NCI-H1436 (cell line): ENCODE measurements at places on chromosomes 16 and 17.

- no peak for DNase-seq
Observed at GRCh38 chr16:13136901-13137300, 235.5 kb downstream of the SHISA9 start.

DNA sequence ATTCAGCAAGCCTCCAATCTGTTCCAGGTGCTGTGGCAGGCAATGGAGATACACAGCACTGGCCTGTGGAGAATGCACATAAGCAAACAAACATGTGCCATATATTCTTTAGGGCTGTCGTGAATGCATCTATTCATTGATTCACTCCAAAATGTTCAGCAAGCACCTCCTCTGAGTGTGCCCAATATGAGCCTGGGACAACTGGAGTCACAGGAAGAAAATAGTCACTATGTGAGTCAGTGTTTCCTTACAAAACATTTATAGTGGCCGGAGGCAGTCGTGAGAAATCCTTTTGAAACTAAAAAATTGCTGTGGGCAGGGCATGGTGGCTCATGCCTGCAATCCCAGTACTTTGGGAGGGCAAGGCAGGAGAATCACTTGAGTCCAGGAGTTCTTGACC, 310.1 kb downstream of the CA10 start:
- no peak for DNase-seq

GRCh38 chr16:26211542-26211941, 519.8 kb downstream of the HS3ST4 start:
- DNase-seq = no peak

DNA sequence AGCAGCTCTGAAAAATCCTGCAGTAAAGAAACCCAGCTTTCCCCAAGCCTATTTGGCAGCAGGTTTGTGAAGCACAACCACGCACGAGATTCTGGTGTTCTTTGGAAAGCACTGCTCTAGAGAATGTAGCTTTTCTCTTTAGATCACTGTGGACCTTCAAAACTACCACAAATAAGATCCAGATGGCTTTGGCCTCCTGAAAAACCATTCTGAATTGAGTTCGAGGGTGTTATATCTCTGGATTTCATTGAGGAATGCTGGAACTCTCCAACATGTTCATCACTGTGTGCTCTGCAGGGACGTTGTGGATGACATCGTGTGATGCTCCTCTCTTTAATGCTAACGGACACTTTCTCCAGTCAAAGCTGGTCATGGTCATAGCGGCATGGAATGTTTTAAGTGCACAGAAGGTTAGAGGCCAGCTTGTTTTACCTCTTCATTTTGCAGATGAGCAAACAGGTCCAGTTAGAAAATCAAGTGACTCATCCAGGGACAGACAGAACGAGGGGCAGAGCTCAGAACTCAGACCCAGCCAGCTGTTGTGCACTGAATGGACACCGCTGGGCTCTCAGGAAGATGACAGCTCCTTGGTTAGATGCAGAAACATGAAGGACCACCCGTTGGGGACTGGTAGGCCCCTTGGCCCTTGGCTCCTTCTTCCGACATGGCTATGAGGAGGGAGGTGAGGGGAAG, 37.2 kb downstream of the CCDC42 start:
- DNase-seq = no peak

DNA sequence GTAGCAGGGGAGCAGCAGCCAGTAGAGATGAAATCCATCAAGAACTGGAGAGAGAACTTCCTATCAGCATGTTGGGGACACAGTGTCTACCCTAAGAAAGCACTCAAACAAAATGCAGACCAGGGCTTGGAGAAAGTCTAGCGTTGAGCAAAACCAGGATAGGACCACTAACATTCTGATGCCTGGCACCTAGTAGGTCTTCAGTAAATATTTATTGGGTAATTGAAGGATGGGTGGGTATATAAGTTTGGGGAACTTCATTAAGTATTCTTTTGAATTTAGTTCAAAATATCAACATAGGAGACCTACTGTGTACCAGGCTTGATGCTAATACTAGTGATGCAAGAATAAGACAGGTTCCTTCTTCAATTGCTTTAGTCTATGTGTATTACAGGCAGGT, 30.9 kb downstream of the SLC6A2 start:
- DNase-seq = no peak

GRCh38 chr16:17068524-17068923, 402.2 kb downstream of the XYLT1 start:
- DNase-seq = no peak

- no peak for DNase-seq
Observed at GRCh38 chr16:342455-343213, 9.9 kb downstream of the AXIN1 start.

DNA sequence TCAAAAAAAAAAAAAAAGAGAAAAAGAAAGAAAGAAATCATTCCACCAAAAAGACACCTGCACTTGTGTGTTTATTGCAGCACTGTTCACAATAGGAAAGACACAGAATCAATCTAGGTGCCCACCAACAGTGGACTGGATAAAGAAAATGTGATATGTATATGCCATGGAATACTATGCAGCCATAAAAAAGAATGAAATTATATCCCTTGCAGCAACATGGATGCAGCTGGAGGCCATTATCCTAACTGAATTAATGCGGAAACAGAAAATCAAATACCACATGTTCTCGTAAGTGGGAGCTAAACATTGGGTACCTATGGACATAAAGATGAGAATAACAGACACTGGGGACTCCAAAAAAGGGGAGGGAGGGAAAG, 5.7 kb upstream of the C16orf92 start:
- DNase-seq = no peak

DNA sequence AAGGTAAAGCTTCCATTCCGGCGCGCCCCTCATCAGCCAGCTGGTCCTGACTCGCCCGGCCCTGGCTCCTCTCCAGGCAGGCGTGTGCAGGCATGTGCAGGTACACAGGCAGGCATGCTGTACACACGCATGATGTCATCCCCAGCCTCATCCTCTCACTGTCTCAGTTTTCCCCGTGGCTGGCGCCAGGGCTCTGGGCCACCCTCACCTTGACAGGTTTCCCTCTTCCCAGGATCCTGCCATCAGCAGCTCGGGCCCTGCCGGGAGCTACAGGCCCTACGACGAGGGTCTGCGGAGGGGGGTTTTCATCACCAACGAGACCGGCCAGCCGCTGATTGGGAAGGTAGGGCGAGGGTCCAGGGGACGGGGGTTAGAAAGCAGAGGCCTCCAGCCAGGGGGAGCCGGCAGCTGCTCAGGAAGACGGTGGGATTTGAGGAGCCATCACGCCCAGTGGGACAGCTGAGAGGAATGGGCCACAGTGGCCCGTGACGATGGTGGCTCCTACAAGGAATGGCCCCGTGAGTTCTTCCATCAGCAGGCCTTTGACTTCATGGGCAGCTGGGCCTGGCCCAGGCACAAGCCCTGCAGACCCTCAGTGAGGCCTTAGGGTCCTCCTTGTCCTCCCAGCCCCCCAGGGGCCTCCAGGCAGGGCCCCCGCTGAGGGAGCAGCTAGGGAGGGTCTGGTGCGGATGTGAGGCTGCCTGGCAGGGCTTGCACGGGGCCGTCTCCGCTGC, 8.5 kb downstream of the GAA start:
- DNase-seq = peak; percentile 82

- DNase-seq = no peak
Observed at GRCh38 chr17:28524476-28525424, 18.6 kb downstream of the FOXN1 start.

DNA sequence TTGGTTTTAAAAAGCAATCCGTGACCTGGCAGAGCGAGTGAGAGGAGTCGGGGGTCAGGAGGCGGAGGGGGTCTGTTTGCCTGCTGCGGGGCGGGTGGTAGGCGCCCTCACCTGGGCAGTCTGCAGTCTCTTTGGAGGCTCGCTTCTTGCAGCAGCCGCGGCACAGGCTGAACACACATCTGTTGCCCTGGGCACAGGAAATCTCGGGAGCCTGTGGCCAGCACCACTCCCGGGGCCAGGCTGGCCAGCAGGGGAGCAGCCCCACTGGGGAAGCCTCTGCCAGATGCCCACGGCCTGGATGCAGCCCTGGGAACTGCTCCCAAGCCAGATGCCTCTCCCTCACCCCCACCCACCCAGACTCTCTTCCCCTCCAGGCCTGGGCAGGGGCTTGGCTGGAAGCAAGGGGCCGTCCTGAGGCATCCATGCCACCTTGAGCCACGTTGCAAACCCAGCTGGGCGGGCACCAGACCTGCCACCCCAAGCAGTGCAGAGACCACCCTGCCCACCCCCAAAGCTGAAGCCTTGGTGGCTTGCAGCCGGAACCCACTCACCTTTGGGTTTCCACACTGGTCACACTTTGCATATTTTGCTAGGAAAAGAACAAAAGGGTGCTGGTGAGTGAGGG, 6.6 kb downstream of the GPS1 start:
- no peak for DNase-seq

DNA sequence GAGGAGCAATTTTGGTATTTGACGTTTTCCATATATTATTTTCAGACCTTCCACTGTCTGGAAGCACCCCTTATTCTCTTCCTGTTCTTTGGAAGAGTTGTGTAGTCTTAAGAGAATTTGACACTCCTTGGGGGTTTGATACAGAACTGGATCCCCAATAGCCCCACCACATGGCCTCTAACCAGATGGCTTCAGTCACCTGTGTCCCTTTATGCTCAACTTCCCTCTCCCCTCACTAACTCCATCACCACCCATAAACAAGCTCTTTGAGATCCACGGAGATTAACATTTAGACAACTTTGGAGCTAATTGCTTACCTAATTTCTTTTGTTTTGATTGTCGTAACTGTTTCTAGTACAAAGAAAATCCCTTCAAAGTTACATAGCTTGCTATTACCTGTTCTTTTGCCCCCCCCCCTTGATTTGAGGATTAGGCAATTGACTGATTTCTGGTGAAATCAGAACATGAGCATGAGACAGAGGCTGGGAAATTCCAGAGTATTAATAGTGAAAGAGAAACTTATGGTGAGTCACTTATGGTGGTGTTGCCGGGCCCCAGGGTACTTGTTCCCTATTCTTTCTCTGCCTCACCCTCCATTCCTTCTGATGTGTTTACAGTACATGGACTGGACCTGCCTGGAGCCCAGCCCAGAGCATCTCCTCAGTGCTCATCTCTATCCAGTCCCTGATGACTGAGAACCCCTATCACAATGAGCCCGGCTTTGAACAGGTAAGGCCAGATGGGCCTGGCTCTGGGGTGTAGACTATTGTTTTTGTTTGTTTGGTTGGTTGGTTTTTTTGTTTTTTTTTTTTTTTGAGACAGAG, 7.5 kb downstream of the UBE2Z start:
- no peak for DNase-seq

GRCh38 chr16:26214581-26215174, 522.9 kb downstream of the HS3ST4 start:
- DNase-seq = no peak

DNA sequence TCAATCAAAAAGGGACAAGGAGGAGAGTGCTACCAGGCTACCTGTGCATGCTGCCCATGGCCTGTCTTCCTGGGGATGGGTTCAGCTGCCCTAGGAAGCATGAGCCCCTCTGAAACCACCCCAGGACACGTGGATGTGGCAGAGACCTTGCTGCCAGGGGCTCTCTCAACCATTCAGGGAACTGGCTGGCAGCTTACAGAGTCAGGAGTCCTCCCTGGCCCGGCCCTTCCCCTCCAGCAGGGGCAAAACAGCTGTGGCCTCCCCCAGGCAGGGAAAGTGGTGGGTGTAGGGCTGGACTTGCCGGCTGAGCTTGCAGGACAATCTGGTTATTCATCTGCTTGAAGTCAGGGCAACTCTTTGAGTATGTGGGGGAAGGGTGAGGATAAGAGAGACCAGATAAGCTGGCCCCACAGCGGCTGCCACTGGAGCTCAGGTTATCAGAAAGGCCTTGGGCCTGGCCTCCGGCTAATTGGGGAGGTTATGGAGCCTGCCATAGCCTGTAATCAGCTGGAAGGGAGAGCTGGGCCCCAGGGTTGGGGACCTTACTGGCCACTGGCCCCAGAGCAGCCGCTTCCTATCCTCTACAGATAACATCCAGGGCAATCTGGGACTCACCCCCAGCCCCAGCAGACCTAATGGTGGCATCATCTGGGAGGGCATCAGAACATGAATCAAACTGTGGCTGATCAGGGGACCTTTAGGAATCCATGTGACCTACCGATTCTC, 5.6 kb upstream of the TBX2 start:
- no peak for DNase-seq

- DNase-seq = no peak
Observed at GRCh38 chr16:2866431-2866830, 8.5 kb upstream of the PRSS22 start.

DNA sequence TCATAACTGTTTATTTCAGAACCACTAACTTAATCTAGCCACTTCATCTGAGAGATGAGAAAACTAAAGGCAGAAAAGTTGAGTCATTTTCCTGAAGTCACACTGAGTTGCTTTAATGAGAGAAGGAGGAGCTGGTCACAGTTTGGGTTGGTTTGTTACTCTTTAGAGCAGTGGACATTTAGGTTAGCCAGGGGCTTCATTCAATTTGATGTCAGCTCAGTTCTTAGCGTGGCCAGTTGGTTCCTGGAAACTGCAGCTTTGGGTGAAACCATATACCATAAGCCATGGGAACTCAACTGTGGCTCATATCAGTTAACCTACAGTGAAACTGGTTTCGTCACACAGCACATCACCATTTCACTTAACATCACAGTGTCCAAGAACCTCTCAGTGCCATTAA, 59.2 kb upstream of the ADORA2B start:
- no peak for DNase-seq

- DNase-seq = no peak
Observed at GRCh38 chr17:79648181-79648831, 37.5 kb upstream of the RBFOX3 start.

- DNase-seq = no peak
Observed at GRCh38 chr16:17238285-17239028, 232.3 kb downstream of the XYLT1 start.

DNA sequence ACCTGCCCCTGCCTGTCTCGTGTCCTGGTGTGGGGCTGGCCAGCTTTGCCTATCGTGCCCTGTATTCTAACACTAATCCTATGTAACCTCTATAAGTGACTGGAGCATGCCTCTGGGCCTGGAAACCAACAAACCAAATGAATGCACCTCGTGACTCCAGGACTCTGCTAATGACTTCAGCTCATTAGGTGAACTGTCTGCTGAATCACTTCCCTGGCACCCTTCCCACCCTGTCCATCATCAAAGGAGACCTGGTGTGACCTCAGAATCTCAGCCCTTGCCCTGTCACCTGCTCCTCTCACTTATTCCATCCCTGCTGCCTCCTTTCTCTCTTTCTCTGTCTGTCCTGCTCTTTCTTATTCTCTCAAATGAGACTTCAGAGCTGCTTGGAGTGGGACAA, 322.4 kb downstream of the CBLN1 start:
- DNase-seq = no peak

- no peak for DNase-seq
Observed at GRCh38 chr17:81203136-81203535, 19.6 kb downstream of the CEP131 start.

- DNase-seq = no peak
Observed at GRCh38 chr17:50134206-50135110, 4.5 kb upstream of the SAMD14 start.

GRCh38 chr17:1227917-1228780, 42.1 kb upstream of the BHLHA9 start:
- no peak for DNase-seq

- no peak for DNase-seq
Observed at GRCh38 chr16:49488336-49488735, 114.7 kb downstream of the C16orf78 start.
